ENCODE measurements at places on chromosomes 1 and 21. TPM values are rescaled to one million over a fixed set of nuclear protein-coding genes. Genes with fewer than 3 reads are reported as not detected.

DNA sequence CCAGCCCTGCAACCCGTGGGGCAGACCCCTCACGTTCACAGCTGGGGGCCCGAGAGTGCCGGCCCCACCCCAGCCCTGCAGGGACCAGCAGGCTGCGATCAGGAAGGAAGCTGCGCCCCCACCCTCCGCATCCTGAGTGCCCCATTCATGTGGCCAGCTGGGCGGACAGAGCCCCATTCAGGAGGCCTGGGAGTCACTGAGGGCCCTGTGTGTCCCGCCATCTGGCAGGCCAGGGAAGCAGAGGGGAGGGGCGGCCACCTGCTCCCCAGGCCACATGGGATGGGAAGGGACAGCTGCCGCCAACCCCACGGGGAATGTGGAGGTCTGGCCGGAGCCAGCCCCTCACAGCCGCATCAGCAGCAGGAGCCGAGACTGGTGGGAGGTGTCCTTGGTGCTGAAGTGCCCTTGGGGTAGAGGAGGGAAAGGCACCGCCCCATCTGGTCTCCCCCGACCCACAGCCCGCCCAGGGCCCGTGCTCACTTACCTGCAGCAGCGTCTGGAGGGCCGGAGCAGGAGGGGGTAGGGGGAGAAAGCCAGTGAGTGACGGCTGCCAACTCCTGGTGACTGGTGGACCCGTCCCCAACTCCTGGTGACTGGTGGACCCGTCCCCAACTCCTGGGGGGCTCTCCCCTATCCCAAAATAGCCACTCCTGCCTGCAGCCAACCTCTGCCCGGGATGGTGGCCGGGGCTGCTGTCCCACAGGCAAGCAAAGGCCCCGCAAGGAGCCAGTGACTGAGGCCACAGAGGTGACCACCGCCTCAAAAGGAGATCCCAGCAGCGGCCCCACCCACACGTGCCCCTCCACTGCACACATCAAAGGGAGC lies 8.7 kb downstream of the ACAP3 start:
- no peak for DNase-seq

AMY2A gene
- total RNA-seq = not detected

GRCh38 chr1:29793101-29793546 lies 556.8 kb downstream of the PTPRU start:
- DNase-seq = peak; percentile 92

- DNase-seq = no peak
Observed at GRCh38 chr21:46264046-46264689, 21.2 kb downstream of the MCM3AP start.

AADACL4 gene
- total RNA-seq = not detected

SLC35F3 gene
- 10.9 TPM for total RNA-seq

- DNase-seq = no peak
Observed at GRCh38 chr1:51933344-51933743, 54.8 kb upstream of the NRDC start.

TMEM240 gene
- 0.52 TPM for total RNA-seq

DNA sequence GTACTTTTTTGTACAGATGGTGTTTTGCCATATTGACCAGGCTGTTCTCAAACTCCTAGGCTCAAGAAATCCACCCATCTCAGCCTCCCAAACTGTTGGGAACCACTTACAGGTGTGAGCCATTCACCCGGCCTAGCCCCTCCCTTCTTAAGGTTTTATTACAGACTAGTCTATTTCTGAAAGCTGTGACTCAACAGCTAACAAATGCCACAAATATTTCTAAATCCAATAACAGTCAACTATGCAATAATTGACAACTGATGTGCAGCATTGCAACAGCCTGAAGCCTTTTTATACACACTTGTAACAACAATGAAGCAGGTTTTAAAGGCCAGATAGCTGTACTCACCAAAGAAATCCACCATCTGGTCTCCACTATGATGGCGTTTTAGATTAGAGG lies 51.4 kb downstream of the GRIK1 start:
- DNase-seq = no peak

DNA sequence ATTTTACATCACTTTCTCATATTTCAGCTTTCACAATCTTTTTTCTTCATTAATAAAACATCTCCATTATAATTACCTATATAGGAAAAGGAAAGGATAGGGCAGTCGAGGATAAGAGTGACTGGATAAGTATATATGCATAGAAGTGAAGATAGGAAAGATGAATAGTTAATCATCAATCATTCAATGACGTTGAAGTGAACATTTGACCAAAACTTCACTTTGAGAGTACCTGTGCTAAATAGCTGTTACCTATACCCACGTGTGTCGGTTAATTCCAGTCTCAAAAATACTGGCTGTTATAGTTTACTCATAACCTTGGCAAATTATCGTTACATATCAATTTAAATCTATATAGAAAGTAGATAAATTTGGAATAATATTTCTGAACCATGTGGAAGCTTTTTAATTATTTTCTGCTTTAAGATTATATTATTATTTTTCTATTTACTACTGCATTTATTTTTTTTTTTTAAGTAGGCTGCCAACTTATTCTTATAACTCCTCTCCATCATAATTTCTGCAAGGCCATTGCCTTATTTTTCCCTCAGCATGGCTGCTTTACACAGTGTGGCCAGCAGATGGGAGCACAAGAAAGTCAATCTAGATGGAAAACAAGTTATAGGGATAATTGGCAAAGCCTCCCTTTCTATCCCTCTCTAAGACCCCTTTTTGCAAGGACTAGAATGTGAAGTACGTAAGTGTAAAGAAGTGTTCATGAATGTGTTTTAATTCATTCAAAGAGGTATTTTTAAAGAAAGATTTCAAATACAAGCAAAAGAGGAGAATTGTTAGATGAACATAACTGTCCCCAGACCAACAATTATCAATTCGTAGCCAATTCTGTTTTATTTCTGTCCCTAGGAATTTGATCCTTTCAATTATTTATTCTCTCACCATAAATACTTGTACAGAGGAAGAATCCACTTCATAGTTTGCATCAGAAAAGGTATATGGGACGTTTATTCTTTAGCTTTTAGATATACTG lies 290.4 kb downstream of the KCNT2 start:
- no peak for DNase-seq

GRCh38 chr1:9292361-9293240 lies at the start of gene SPSB1:
SPSB1 (plus strand) TSS chr1:9292894; CDS start chr1:9355892, 62,998 bp downstream.
- DNase-seq = peak; percentile 87

DNA sequence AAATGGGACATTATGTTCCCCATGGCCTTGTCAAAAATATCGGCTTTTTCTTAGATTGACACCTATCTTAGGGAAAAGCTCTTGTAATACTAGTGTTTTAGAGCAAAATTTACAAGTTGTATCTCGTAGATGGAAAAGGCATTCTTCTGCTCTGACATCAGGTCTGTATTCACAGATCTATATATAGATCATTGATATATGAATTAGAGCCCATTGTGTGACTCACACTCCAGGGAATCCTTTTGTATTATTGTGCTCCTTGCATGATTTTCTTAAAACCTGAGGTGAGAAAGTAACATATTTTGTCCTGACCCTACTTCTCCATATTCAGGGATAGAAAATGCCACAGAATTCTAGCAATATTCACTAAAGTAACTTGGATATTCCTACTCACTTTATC lies 1160.8 kb upstream of the B3GALT2 start:
- no peak for DNase-seq

DNA sequence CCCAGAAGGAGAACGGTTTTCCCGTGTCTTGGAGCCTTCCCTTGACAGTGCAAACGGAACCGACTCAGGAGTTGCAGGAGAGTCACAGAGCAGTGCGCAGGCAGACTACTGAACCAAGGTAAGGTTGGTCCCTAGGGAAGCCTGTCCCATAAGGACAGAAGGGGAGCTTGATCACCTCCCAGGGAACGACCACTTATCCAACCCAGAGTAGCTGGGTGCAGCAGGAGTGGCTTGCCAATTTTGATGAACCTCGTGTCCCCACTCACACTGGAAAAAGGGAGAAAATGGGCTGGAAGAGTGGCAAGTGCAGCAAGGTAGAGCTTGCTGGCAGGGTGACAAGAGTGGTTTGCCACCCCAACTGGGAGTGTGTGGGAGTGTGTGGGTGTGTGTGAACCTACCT lies 95.1 kb downstream of the LIPI start:
- DNase-seq = peak; percentile 49

- no peak for DNase-seq
Observed at GRCh38 chr1:175572932-175573868, 170.2 kb downstream of the TNR start.

GRCh38 chr21:45386728-45387371 lies 18.1 kb upstream of the COL18A1 start:
- DNase-seq = no peak

SELENOF gene
- 184 TPM for total RNA-seq

DNA sequence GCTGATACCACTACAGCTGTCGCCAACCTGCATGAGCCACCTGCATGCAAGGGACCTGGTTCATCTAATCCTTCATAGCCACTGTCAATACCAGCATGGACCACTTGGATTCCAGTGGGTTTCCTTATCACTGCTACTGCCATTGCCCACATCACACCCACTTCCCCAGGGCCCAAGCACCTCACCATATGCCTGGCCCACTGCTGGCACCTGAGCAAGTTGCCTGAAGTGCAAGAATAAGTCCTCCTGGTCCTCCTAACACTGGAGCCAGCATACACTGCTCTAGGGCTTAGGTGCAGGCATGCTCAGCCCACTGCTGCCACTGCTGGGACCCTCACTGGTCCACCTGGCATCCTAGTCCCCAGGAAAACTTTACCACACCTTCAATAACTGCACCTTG lies 1136.8 kb upstream of the ADGRL4 start:
- no peak for DNase-seq

IGSF21 gene
- not detected for total RNA-seq

GNAT2 gene
- 0.33 TPM for total RNA-seq

DNA sequence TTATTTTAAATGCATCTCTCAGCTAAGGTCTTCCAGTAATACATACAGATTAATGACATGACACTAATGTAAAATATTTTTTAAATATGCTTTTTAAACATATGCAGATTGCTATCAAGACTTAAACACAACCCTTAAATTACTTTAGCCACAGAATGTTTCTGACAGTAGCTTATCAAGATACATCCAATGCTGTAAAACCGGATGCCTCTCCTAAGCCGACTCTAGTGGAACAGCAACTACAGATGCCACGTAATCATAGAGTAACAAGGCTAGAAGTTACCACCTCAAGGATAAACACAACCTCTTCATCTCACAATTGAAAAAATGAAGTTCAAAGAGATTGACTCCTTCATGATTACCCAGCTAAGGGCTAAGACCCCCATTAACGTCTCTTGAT lies 68.4 kb downstream of the ZZZ3 start:
- DNase-seq = no peak

NBPF6 gene
- 0.40 TPM for total RNA-seq

NBPF4 gene
- not detected for total RNA-seq

PRKAA2 gene
- not detected for total RNA-seq

DNA sequence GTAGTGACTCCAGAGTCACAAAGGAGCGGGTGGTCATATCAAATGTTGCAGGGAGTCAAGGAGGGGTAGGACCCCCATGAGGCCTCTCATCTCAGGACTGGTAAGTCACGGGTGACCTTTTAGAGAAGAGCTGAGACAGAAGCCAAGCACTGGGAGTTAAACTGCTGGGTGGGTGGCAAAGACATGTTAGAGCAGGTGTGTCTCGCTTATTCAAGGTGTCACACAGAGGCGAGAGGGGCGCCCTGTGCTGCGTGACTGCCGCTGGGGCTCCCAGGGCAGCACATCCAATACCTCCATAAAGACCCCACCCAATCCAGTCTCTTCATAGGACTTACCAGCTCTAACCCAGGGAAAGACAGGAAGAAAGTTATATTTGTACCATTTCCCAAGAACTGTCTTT lies 15.2 kb downstream of the CASQ2 start:
- DNase-seq = no peak

REG4 gene
- 0.19 TPM for total RNA-seq

GJB4 gene
- not detected for total RNA-seq

IFNLR1 gene
- total RNA-seq = 5.3 TPM

GRCh38 chr1:111454859-111455641 lies 5.8 kb downstream of the ATP5PB start:
- DNase-seq = no peak

AHDC1 gene
- total RNA-seq = 34.7 TPM

FAM177B gene
- 0.47 TPM for total RNA-seq

GRCh38 chr21:35394049-35394448 lies 344.9 kb upstream of the RUNX1 start:
- DNase-seq = no peak

- DNase-seq = no peak
Observed at GRCh38 chr1:26703478-26703877, 7.7 kb downstream of the ARID1A start.

CLEC20A gene
- total RNA-seq = not detected

GRCh38 chr1:226111883-226112261 lies 49.4 kb downstream of the H3-3A start:
- no peak for DNase-seq

GRCh38 chr1:72827278-72827677 lies 544.9 kb upstream of the NEGR1 start:
- no peak for DNase-seq

DNA sequence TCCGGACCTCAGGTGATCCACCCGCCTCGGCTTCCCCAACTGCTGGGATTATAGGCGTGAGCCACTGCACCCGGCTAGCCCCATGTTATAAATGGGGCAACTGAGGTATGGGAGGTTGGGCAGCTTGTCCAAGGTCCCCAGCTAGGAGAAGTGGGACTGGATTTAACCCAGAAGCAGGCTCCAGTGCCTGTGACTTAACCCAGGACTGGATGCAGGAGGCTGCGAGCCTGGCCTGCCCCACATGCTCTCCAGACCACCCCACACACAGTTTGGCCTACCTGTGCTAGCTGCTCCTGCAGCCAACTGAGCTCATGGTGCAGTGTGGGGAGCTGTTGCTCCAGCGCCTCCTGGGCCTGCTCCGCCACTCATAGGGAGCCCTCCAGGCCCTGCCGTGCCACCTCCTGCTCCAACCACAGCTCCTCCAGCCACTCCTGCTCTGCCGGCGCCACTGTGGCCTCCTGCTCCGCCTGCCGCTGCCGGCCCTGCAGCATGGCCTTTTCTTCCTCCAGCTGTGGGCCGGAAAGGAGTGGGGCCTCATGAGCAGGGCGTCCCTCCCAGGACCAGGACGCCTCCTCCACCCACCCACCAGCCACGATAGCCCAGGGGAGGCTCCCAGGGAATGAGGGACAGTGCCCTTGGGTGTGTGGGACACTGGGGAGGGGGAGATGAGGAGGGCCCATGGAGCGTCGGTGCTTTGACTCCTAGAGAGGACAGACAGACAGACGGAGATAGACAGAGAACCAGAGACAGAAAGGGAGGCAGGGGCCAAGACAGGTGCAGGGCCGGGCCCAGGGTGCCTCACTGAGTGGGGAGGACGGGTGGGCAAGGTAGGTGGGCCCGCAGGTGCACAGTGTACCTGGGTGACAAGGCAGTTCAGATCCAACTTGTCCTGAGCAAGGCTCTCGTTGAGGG lies 12.4 kb upstream of the NBPF1 start:
- DNase-seq = no peak
